ENCODE measurements at places on chromosomes 7 and 10.

- DNase-seq = peak; percentile 39
Measured at GRCh38 chr7:36625247-36625646, 99.0 kb downstream of the AOAH start.

DNA sequence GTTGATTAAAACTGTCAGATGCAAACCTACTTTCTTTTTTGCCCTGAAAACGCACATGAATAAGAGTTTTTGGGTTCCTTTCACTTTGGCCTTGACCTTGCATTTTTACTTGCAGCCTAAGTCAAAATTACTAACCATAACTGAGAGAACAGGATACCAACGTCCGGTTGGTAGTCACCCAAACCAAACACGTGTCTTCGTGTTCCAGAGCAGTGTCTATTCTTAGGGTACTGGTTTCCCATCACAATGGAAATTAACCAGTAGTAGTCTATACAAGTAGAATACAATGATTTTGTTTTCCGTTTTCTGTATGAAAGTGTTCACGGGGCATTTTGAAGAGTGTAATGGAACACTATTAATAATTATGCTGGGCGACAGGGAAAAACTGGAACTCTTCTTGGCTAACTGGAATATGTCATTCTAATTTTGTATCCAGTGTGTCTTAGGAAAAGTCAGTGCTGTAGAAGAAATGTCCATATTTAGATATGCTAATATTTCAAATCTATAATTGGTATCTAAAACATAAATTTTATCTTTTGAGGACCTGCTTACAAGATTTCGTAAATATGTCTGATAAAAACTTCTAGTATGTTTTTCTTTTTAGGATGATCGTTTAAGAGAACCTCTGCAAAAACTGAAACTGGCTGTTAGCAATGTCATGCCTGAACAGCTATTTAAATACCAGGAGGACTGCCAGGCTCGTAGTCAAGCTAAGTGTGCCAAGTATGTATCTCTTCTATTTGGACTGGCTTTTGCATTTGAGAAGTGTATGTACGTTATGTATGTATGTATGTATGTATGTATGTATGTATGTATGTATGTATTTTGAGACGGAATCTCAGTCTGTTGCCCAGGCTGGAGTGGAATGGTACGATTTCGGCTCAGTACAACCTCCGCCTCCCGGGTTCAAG is 40.9 kb downstream of the UBN2 start:
- no peak for DNase-seq

DNA sequence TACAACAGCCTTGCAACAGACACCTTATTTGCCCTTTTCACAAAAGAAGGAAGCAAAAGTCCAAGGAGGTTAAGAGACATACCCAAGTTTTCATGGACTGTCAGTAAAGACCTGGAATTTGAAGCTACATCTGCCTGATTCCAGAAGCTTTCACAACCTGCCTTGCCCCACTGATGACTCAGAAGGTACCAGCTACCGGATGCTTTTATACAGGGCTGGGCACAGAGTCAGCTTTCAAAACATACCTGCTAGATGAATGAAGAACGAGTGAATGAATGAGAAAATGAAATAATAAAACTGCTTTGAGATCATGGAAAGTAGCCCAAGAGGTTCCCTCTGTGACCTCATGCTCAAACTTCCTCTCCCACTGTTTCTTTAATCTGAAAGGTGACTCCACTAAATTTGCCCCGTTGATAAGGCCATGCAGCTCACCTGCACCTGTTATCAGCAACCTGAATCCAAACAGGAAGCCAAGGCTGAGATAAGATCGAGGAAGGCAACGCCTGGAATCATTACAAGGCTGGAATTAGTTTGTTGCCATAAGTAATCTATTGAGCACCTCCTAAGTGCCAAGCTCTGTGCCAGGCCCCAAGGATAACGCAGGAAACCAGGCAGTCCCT is 151.5 kb downstream of the WDR11 start:
- DNase-seq = peak; percentile 47

DNA sequence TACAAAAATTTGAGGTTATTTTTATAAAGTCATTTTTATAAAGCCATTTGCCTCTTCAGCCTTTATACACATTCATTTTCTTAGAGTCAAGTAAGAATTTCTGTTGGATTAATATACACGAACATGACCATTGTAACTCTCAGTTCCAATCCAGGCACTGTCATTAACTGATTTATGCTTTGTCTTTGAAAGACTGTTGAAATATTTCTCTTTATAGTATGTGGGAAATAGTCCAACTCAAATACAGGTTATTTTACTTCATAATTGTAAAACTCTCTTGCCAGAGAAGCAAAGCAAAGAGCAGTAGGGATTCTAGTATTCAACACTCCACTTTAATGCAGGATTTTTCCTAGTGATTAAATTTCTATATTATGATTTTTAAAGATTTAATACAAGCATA is 36.5 kb upstream of the PAPSS2 start:
- no peak for DNase-seq

DNA sequence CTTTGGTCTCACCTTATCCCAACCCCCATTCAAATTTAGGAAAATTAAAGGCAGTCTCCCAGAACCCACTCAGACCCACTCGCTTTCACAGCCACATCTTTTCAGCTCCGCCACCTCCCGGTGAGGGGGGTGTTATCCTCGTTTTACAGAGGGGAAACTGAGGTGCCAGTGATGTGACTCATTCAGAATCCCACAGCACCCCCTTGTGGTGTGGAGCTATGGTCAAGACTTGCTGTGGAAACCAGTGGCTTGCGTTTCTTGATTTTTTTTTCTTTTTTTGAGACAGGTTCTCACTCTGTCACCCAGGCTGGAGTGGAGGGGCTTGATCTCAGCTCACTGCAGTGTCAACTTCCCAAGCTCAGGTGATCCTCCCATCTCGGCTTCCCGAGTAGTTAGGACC is 27.6 kb downstream of the SLC35G1 start:
- DNase-seq = no peak

DNA sequence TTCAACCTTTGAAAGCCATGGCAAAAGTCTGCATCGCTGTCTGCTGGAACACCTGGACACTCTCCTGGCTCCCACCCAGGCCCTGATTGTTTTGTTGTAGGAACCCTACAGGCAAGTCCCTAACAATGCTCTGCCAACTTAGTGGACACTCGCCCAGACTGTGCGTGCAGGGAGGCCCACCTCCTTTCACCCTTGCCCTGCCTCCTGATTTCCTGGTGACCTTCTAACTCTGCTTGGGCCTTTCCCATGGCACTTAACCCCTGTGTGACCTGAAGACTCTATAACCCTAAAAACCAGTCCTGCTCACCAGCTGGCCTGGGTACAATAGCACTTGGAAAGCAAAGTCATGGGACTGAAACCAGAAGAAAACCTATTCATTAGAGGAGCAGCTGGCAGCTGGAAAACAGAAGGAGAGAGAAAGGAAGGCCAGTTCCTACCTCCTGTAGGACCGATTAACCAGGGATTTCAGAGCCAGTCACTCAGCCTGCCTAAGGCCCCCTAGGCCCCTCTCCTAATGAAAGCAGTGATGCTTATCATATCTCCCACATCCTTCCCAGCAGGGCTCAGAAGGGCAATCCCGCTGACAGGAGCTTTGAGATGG is 82.7 kb upstream of the KMT2E start:
- DNase-seq = no peak

- DNase-seq = no peak
Measured at GRCh38 chr7:157437519-157438061, 100.8 kb downstream of the DNAJB6 start.

GRCh38 chr7:128177768-128178550 is 63.1 kb upstream of the LEP start:
- DNase-seq = no peak

DNA sequence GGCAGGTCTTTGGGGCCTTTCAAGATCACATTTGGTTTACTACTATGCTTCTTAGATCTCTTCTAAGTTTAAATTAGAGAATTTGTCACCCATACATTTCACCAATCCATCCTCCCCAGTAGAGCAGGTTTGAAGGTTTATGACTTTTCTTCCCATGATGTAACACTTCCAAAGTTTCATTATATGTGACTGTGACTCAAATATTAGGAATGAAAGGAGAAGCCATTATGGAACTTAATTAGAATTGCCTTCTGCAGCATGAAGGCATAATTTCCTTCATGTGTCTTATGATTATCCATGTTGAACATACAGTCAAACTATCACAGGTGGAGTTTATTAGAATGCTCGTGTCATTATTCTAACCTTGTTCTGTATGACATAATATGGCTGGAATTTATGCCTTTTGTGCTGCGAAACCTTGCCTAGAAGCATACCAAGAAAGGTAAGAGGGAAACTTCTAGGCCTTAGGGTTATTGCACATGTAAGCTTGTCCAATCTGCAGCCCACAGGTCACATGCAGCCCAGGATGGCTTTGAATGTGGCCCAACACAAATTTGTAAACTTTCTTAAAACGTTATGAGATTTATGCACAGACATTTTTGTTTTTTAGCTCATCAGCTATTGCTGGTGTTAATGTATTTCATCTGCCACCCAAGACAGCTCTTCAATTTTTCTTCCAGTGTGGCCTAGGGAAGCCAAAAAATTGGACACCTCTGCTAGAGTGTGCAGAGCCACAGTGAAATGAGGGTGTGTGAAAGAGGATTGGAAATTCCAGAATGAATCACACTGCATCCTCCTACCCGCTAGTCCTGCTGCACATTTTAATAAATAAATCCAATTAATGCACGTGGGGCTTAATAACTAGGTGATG is 133.6 kb downstream of the TMEM26 start:
- no peak for DNase-seq

- DNase-seq = no peak
Measured at GRCh38 chr10:102132193-102132562, 662 bp upstream of the PPRC1 start.

All from stomach (tissue), 19 donors.